ENCODE measurements at places on chromosomes 1 and 21.

DNA sequence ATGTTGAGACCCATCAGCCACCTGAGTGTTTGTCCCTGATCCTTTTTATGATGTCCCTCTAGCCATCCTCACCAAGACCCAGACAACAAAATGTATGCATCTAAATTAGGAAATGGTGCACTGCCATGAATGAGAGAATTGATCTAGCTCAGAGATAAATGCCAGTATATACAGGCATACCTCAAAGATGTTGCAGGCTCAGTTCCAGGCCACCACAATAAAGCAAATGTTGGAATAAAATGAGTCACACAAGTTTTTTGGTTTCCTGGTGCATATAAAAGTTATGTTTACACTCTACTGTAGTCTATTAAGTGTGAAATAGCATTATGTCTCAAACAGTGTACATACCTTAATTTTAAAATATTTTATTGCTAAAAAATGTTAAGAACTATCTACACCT, 63.9 kb downstream of the CHIA start:
- DNase-seq = no peak

- DNase-seq = no peak
These were observed 9.1 kb downstream of the EXO1 start for GRCh38 chr1:241857131-241857530.

- no peak for DNase-seq
These were observed 33.2 kb downstream of the PRAMEF20 start for GRCh38 chr1:13443335-13443979.

- no peak for DNase-seq
These were observed 321.0 kb upstream of the SNX7 start for GRCh38 chr1:98340511-98340910.

- DNase-seq = no peak
These were observed 102.9 kb downstream of the ACTL8 start for GRCh38 chr1:17857996-17858395.

DNA sequence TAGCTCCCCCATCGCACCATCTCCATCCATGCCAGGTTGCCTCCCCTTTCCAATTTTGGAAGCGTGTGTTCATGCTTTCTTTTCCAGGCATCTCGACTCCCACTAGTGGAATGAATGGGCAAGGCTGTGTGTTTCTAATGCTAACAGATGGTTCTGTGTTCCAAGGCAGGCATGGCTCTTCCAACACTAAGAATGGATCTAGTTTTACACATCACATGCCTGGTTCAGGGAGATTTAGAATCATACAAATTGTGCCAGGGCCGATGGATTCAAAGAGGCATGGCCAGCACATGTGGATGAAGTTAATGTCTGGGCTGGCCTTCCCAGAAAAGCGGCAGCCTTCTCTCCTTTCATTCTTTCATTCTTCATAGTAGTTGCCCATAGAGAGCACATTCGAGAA, 438.7 kb downstream of the PRDM2 start:
- no peak for DNase-seq

- no peak for DNase-seq
These were observed 35.8 kb downstream of the LHX4 start for GRCh38 chr1:180265871-180266270.

- DNase-seq = no peak
These were observed 148.6 kb upstream of the HP1BP3 start for GRCh38 chr1:20935717-20936116.

DNA sequence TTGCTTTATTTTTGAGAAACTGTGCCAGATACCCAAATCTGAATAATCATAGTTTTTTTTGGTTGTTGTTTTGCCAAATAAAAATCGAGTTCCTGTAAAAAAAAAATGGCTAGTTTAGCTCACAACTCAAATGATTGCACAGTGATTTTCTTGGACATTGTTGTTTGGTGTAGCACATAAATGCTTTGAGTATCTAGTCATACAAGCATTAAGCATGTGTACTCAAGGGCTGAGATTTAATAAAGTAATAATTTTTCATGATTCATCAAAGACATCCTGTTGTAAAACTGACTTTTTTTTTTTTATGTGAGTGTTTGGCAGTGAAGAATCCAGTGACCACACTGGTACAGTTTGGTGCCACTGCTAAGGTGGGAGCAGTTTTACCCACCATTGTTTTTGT, 18.8 kb downstream of the ITSN1 start:
- DNase-seq = no peak

DNA sequence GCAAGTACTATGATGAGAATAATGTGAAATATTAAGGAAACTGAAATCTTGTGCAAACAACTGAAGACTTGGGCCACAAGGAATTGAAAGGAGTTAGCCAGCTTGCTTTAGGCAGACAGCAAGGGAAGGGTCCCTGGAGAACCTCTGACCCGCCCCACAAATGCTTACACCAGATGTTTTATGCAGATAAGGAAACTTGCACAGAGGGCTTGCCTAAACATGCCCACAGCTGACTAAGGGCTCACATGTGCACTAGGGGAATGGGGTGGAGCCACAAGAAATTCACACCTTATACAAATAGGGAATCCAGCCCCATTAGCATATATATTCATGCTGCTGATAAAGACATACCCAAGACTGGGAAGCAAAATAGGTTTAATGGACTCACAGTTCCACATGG, 86.1 kb upstream of the CYYR1 start:
- DNase-seq = no peak

DNA sequence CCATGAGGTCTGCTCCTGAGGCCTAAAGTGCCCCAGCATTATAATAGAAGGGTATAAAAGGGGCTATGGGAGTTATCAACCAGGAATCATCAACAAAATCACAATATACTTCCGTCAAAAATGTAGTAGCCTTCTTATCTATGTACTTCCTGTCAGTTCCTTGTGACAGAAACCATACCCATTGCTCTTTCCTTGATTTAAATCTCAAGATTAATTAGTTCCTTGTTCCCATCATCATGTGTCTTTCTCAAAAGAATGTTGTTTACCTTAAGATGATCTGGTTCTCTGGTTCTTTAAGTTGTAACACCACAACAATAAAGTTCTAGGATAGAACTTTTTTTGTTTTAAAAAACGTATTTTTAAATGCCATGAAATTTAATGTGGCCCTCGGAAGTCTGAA, 833.3 kb downstream of the LTN1 start:
- DNase-seq = no peak

GRCh38 chr1:69459244-69459643, 108.5 kb upstream of the LRRC7 start:
- DNase-seq = no peak

- DNase-seq = no peak
These were observed 632.7 kb upstream of the NR5A2 start for GRCh38 chr1:199394856-199395255.

DNA sequence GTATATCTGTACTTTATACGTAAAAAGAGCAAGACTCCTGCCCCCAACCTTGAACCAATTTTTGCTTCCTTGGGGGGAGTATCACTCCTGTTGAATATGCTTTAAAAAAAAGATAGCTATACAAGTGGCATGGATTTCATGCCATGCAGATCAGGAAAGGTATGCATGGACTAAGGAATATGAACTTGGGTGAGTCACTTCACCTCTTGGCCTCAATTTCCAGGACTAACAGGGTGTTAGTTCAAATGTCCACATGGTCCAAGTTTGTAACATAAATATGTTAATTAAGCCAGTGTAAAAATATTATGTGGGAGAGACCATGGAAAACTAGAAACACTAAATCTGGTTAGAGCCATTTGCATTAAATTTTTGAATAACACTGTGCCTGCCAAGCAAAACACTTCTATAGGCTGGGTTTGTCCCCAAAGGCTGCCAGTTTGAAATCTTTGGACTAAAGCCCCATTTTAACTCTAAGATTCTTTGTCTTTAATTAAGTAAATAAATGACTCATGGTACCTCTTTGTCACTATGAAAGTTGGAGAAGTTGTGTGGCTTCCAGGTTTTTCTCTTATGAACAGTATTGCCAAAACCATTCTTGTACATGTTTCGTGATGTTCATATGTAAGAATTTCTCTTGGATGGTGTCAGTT, 33.1 kb downstream of the FAM177B start:
- DNase-seq = no peak

DNA sequence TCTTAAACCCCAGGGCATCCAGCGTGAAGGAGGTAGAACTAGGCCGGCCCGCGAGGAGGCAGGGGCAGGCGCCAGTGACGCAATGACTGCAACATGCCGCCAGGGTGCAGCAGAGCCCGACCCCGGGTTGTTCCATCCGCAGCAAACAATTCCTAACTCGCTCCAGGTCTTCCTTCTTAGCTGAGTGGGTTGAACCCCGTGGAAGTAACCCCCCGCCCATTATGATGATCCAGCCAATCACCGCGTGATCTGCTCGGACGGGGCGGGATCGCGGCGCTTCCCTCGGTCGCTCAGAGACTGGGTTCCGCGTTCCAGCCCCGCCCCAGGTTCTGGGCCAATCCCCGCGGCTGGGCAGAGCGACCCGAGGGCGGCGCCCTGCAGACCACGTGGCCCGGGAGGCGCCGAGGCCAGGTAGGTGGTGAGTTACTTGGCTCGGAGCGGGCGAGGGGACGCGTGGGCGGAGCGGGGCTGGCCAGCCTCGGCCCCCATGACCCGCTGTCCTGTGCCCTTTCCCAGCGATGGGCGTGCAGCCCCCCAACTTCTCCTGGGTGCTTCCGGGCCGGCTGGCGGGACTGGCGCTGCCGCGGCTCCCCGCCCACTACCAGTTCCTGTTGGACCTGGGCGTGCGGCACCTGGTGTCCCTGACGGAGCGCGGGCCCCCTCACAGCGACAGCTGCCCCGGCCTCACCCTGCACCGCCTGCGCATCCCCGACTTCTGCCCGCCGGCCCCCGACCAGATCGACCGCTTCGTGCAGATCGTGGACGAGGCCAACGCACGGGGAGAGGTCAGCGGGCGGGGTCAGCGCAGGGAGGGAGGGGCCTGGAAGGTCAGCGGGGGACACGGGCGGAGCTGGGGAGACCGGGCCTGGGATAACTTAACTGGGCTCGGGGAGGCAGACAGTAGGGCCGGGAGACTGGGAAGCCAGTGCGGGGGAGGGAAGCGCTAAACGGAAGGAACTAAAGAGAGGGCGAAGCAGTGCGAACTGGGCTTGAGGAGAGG, at the start of gene DUSP23:
TSS of gene DUSP23 (plus strand) at position 380 of the 1,000 bp plus-strand sequence. CDS start at position 519, 139 bp downstream.
- DNase-seq = peak; percentile 96

GRCh38 chr1:240149484-240150094, 57.9 kb downstream of the FMN2 start:
- DNase-seq = no peak

DNA sequence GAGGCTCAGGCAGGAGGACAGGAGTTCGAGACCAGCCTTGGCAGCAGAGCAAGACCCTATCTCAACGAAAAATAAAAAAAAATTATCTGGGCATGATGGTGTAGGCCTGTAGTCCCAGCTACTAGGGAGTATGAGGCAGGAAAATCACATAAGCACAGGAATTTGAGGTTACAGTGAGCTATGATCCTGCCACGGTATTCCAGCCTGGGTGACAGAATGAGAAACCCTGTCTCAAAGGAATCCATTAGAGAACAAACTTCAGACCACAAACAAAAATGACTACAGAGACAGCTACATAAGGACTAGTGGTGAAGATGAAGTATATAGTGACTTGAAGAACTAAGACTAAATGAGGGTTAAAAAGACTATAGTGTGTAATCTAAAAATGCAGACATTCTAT, 233.1 kb downstream of the RERE start:
- no peak for DNase-seq

DNA sequence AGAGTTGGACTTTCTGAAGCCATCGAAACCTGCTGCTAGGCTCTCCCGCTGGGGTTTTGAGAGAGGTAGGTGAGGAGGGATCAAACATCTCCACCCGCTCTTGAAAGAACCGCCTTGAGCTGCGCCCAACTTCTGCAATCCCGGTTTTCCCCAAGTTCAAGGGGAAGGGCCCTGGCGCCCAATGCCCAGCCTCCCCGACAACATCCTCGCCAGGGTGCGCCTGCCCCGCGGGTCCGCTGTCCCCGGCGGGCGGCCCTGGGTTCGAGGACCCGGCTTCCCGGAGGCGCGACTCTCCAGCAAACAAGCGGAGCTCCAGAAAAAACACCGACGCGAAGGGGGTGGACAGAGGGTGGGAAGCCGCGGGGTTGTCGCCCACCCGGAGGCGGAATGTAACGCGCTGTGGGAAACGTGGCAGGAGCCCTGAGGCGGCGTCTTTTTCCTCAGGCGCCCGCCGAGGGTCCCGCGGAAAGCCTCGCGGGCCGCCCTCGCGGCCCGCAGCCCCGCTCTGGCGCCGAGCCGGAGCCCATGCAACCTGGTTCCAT, 607 bp downstream of the BTG3 start:
- peak; percentile 38 for DNase-seq

DNA sequence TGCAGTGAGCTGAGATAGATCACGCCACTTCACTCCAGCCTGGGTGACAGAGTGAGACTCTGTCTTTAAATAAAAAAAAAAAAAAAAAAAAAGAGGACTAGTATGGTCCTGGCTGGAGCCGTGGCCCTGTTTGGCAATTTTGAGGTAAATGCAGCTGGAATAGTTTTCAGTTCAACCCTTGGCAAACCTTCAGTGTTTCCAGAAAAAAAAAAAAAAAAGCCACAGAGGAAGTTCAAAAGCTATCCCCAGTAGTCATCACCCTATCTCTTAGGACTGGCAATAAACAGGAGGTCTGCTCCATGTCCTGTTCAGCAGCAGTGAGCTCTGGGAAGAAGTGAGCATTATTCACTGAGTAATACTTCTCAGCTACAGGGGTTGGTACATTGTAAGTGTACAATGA, 56.8 kb upstream of the ERRFI1 start:
- no peak for DNase-seq

DNA sequence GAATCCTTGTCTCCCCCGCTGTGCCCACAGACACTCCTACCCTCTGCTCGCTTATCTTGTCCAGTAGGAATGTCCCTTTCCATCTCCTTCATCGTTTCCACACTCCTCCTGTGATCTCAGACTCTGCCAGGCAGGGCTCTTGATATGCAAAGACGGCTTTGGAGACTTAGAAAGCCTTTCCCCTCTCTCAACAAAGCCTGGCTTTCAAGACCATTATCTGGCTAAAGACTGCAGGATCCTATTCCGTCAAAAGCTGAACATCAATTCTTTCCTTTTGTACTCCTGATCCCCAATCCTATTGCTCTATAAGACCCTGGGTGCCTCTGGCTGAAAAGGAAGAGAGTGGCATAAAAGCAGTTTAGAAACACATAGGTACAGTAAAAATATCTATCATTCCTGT, 63.9 kb downstream of the SDC3 start:
- no peak for DNase-seq

DNA sequence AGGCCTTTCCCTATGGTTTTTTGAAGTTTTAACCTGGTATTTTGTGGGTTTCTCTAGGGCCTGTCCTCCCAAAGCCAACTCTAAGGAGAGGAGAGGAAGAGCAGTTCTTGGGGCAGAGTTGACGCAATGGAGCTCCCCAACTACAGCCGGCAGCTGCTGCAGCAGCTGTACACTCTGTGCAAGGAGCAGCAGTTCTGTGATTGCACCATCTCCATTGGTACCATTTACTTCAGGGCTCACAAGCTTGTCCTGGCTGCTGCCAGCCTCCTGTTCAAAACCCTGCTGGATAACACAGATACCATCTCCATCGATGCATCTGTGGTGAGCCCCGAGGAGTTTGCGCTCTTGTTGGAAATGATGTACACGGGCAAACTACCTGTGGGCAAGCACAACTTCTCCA, 38.2 kb downstream of the ZBTB40 start:
- no peak for DNase-seq
